ENCODE measurements at places on chromosomes 11 and 22. TPM values are rescaled to one million over a fixed set of nuclear protein-coding genes. Genes with fewer than 3 reads are reported as not detected.
A peak's percentile ranks its signal among the peaks of the same experiment; 100 is the strongest.

DNA sequence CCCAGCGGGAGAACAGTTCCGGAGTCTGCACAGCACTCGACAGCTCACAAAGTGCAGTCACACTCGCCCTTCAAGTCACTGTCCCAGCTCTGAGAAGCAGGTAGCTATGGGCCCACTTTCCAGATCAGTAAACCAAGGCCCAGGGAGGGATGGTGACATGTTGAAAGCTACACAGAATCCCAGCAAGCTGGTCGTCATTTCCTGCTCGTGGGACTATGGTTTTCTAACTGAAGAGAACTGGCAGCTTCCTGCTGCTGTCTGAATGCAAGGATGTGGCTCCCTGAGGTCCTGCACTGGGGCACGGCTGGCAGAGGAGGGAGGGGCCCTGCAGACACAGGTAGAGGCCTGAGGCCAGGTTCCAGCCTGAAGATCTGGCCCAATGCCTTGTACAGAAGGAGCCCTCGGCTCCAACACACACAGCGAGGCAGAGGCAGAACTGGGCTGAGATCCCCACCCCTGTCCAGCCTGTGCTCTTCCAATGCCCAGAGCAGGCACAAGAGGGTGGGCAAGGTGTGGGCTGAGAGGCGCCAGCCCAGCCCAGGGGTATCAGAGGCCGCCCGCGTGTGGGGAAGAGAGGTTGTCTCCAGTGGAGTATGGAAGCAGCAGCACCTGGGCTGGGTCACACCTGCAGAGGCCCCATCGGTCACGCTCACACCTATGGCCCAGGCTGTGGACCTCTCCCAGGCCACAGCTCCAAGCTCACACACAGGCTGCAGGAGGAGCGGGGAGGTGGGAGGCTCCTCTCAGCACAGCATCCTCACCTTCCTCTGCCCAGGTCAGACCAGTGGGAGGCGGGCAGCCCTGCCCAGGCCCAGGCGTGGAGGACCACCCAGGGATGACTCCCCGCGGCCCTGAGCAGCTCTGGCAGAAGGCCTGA, 119.2 kb downstream of the PHF21B start:
- peak; percentile 86 for DNase-seq

DNA sequence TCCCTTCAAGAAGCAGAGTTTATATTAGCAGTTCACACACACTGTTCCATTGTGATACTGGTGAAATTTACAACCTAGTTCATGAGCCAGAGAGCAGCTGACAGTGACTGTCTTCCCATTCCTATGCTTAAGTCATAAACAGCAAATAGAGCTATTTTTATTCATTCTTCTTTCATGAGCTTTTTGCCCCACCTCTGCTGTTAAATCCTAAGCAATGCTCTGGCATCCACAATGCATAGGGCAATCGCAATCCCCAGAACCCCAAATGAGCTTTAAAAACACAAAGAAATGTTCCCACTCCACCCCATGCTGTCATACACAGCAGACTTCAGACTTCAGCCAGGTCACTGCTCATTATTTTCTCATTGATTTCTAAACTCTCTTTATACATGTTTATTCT, 307.5 kb downstream of the ETS1 start:
- no peak for DNase-seq

DNA sequence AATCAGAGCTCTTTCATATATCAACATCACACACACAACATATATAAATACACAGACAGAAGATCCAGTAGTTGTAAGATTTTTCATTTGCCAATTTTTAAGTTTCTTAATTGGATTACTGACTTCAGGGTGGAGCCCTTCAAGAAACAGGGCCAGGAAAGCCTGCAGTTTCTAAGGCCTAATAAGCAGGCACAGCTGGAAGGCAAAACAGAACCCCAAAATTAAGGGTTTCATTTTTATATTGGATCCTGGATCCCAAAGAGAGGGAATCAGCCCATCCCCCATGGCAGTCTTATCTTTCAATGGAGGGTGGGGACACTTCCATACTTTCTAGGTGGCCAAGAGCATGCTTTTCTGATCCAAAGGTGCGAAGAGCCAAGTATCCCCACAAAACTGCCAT, 4.7 kb upstream of the C1QTNF6 start:
- no peak for DNase-seq

- DNase-seq: no peak
Measured at GRCh38 chr11:8812438-8812837, 98.6 kb upstream of the AKIP1 start.

DNA sequence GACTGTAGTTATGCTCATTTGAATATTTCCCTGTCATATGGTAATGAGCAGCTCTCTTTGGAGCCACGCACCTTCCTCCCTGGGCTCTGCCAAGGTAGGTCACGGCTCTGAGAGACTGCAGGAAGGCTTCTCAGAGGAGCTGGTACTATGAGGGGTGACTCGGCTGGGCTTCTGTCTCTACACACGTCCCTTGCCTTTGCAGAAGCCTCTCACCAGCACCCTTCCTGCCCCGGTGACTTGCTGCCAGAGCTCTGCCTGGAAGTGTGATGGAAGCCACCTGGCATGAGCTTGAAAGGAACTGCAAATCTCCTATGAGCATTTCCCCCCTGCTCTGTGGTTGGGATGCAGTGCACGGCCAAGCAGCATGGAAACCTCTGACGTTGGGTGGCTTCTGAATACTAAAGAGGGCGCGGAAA, 74.2 kb downstream of the KIRREL3 start:
- DNase-seq: no peak

UPK3A gene
- total RNA-seq: not detected

CD6 gene
- total RNA-seq: 0.87 TPM

Measured in mesenteric fat pad (tissue), 1 donor.